Activated T-cell treated with anti-CD3 and anti-CD28 coated beads for 1 hour (primary cell): ENCODE measurements at places on chromosomes 11 and 22.
A peak's percentile ranks its signal among the peaks of the same experiment; 100 is the strongest.

DNA sequence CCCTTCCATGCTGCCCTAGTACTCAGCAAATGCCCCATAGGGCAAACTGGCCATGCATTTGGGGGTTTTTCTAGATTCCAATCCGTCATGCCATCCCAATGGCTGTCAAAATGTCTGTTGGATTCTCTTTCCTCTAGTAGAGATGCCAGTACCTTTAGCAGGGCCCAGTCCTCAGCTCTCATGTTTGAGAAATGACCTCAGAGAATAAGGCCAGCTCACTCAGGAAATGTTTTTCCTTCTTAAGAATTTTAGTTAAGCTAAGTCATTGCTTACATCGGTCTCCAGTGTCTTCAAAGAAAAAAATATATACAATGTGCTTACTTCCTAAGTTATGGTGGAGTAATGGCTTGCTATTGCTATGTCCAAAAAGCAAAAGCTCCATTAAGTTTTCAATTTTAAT, 14.1 kb upstream of the ALKBH3 start:
- no peak for DNase-seq

- DNase-seq, result peak; percentile 54
Observed at GRCh38 chr22:41532908-41533825, 11.1 kb downstream of the POLR3H start.

- no peak for DNase-seq
Observed at GRCh38 chr11:3632070-3632660, 9.6 kb downstream of the ART5 start.

DNA sequence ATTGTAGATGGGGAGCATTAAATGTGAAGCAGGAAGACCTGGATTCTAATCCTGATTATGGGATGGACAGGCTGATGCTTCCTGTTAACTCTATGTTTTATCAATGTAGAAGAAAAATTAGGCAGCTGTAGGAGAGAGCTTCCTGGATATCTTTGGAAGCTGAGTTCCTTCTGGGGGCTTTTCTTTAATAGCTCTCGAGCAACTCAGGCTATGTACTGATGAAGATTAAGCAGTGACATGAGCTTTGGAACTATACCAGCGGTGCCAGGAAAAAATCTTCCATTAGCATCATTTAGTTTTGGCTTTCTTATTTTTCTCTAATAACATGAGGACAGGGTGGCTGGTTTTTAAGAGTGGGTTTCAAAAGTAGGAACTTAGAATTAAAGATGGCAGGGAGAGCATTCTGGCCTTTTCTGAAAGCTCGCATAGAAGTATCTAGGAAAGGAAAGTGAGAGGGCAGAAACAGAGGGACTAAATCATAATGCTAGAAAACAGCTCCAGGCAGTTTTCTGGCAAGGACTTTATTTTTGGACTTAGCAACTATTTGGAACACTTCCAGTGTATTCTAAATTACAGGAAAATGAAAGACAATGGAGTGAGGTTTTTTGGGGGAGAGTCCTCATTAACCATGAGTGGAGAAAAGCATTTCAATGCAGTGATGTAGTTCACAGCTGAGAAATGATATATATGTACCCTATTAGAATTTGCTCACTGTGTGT, 69.2 kb upstream of the RRM1 start:
- DNase-seq, result no peak

DNA sequence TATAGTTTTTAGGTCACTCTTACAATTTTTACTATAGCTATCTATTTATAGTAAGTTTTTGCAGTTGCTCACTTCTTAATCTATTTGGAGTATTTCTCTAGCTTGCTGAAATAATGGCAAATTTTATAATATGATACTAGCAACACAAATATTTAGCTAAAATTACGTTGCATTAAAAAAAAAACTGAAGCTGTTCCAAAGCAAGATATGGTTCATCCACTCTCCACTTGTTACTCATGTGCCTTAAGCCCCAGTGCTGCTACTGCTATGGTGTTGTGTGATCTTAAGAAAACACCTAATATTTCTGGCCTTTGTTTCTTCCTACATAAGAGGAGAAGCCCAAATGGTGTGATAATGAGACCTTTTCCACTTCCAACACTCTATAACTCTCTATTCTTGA, 479 bp downstream of the MMP3 start:
- DNase-seq, result no peak
